Lower lobe of right lung (tissue), 2 donors: ENCODE measurements at places on chromosomes 16 and 17.

- peak overlapping the region; percentile 35 for H3K4me3 ChIP-seq
- no peaks in the 10 kb centered on the region for H3K36me3 ChIP-seq
- no peaks in the 10 kb centered on the region for H3K27me3 ChIP-seq
These were observed 8.2 kb upstream of the CIITA start for GRCh38 chr16:10868596-10869469.

GRCh38 chr17:9755083-9755482, 36.3 kb downstream of the DHRS7C start:
- H3K4me3 ChIP-seq = no peak overlapping the region
- H3K27ac ChIP-seq = no peak overlapping the region
- no peaks in the 10 kb centered on the region for H3K4me1 ChIP-seq

DNA sequence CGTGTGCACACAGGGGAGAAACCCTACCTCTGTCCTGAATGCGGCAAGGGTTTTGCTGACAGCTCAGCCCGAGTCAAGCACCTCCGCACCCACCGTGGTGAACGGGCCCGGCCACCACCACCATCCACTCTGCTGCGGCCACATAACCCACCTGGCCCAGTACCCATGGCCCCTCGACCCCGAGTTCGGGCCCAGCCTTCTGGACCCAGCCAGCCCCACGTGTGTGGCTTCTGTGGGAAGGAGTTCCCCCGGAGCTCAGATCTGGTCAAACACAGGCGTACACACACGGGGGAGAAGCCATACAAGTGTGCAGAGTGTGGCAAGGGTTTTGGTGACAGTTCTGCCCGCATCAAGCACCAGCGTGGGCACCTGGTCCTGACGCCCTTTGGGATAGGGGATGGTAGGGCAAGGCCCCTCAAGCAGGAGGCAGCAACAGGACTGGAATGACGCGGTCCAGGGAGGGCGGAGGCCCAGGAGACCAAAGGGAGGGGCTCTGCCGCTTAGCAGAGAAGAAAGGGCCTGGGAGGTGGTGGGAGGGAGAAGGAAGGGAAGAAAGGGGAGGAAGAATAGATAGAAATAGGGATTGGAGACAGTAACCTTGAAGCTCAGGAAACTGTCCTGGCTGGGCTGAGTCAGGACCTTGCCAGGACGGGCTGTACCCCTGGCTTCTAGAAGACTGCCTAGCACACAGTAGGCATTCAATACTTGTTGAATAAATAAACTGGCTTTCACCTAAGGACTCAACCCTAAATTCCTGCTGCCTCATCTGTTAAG, 3.6 kb downstream of the ZNF48 start:
- no peaks in the 10 kb centered on the region for H3K27me3 ChIP-seq
- peaks cover 47% of the 10 kb centered on the region for H3K4me1 ChIP-seq
- no peak overlapping the region for H3K4me3 ChIP-seq
- H3K27ac ChIP-seq = peak overlapping the region; percentile 80

DNA sequence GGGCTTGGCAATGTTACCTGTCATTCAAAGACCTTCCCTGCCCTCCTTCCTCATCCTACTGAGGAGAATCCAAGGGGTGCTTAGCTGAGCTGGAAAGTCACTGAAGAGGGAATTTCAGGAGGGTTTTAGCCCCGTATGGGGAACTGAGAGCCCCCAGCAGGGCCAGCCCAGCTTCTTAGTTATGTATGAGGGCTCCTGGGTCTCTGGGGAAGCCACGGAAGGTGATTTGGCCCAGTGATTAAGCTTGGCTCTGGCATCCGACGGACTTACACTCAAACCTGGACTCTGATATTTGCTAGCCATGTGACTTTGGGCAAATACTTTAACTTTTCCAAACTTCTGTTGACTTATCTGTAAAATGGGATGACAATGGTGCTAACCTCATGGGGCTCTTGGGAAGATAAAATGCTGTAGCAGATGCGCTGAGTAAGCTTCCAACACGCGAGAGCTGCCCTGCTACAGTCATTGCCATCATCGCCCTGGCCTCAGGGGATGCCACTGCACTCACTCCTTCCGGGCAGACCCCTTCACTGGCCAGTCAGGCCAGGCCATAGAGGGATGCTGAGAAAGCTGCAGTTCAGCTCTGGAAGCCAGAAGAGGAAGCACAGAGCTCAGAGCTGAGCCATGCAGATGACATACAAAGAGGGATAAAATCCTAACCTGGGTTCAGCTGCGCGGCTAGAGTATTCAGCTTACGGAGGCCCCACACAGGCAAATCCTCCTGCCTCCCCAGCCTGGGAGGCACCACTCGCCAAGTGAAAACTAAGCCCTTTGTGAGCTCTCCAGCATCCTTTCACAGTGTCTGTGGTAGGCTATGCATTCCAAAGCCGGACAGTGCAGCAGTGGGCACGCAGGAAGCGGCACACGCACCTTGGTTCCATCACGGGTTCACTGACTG, 44.9 kb upstream of the PIK3R6 start:
- H3K36me3 ChIP-seq = peaks cover 15% of the 10 kb centered on the region
- H3K27ac ChIP-seq = no peak overlapping the region
- no peak for DNase-seq
- no peak overlapping the region for H3K4me3 ChIP-seq
- peaks cover 19% of the 10 kb centered on the region for H3K27me3 ChIP-seq
- peaks cover 6% of the 10 kb centered on the region for H3K4me1 ChIP-seq

DNA sequence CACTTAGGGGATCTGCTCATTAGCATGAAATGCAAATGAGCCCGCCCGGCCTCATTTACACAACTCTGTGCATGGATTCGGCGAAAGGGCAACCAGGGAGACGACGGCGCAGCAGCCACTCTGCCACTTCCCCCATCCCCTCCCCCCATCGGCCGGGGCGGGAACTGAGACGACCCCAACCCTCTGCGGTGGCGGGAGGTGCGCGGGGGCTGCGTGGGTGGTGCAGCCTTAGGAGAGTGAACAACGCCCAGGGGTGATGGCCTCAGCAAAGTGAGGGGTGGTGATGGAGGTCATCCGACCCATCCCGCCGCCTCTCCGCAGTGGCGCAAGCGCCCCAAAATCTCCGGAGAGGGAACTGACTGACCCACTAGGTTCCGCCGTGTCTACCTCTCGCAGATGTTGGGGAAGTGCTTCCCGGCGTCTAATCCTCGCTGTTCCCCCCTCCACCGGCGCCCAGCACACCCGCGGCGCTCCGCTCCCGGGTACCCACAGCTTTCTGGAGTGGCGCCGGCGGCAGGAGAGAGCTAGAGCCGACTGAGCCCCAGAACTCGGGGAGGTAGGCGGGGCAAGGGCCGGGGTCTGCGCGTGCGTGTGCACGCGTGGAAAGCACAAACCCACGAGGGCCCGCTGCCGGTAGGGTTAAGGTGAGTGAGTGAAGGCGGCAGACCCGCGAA, 1.4 kb upstream of the CACNA1G start:
- peak; percentile 69 for DNase-seq
- no peak overlapping the region for H3K27ac ChIP-seq
- H3K27me3 ChIP-seq = peaks cover 60% of the 10 kb centered on the region
- peaks cover 7% of the 10 kb centered on the region for H3K36me3 ChIP-seq
- H3K4me3 ChIP-seq = peak overlapping the region; percentile 55

DNA sequence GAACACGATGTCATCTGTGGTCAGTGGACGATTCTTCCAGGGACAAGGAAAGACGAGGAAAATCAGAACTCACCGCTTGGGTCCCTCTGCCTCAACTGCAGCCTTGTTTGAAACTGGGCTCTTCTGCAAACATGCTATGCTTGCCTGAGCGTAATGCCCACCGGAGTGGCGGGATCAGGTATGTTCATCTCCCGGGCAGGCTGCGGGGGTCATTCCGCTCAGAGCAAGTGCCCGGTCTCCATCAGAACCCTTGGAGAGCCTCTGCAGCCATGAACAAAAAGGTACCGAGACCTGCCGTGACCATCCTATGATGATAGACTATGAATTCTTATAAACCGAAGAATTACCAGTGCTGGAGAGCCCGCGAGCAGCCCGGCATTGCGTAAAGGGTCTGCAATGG, 64.5 kb upstream of the DNAH17 start:
- H3K4me3 ChIP-seq = no peak overlapping the region
- no peaks in the 10 kb centered on the region for H3K36me3 ChIP-seq
- DNase-seq = no peak
- H3K27me3 ChIP-seq = no peaks in the 10 kb centered on the region

- H3K4me3 ChIP-seq = no peak overlapping the region
- H3K27me3 ChIP-seq = no peaks in the 10 kb centered on the region
- H3K27ac ChIP-seq = no peak overlapping the region
- DNase-seq = no peak
- H3K36me3 ChIP-seq = no peaks in the 10 kb centered on the region
These were observed 276.1 kb downstream of the SNX29 start for GRCh38 chr16:12252616-12253015.

DNA sequence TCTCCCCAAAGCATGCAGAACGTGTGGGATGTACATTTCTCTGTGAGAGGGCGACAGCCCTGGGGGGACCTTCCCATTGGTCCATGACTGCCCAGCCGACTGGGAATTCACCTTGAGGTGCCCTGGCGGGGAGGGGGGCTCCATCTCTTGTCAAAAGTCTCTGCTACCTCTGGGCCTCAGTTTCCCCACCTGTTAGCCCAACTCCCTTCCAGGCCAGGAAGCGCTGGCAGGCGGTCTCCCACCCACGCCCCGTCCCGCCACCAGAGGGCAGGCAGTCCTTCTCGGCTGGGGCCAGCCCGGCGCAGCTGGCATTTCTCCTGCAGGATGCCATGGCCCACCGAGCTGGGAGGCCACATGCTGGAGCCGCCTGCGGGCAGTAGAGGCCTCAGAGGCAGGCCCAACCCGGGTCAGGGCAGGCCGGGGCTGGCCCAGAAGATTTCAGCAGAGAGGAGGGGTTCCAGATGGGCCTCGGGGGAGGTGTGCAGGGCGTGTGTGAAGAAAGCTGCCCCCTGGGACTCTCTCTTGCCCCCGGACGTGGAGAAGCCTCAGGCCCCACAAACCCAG, 16.6 kb downstream of the CD7 start:
- no peaks in the 10 kb centered on the region for H3K36me3 ChIP-seq
- no peak overlapping the region for H3K27ac ChIP-seq
- no peak overlapping the region for H3K4me3 ChIP-seq
- H3K4me1 ChIP-seq = peaks cover 46% of the 10 kb centered on the region
- no peaks in the 10 kb centered on the region for H3K27me3 ChIP-seq
- peak; percentile 82 for DNase-seq

GRCh38 chr16:66895999-66896398, 15.7 kb downstream of the PDP2 start:
- H3K36me3 ChIP-seq = no peaks in the 10 kb centered on the region
- no peak overlapping the region for H3K4me3 ChIP-seq
- no peak for DNase-seq
- no peaks in the 10 kb centered on the region for H3K27me3 ChIP-seq

DNA sequence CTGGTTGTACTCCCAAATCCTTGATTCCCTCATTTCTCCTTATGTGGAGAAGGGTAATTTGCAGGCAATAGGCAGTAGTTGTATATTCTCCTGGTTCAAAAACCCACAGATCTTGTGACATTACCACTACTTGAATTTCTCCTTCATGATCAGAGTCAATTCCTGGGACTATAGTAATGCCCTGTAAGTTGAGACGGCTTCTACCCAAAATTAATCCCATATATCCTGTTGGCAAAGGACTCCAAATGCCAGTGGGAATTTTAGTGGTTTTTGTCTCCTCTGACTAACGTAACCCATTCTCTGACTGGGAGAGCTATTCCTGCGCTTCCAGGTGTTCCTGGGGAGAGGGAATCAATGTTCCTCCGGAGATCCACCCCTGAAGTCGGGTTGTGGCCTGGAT, 11.6 kb upstream of the ZNF689 start:
- H3K4me3 ChIP-seq = no peak overlapping the region
- DNase-seq = no peak
- no peak overlapping the region for H3K27ac ChIP-seq
- no peaks in the 10 kb centered on the region for H3K4me1 ChIP-seq
- H3K27me3 ChIP-seq = no peaks in the 10 kb centered on the region

DNA sequence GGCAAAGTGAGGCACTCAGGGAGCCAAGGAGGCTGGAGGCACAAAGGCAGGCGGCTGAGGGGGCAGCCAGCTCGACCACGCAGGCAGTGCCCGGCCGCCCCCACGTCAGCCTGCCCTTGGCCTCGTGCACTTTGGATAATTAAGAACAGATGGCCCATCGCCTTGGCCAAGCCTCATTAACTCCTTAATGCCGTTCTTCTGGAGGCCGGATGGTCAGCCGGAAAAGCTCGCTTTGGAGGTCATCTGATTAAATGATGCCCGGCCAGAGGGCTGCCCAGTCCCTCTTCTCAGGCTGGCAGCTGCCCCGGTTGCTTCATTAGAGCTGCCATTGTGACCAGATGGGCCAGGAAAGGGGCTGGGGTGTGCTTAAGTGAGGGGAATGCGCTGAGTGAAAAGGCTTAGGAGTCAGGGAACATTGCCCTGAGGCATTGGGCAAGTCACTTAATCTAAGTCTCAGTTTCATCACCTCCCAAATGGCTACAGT, 364.0 kb downstream of the NPIPA8 start:
- no peaks in the 10 kb centered on the region for H3K36me3 ChIP-seq
- H3K4me1 ChIP-seq = peaks cover 7% of the 10 kb centered on the region
- no peaks in the 10 kb centered on the region for H3K27me3 ChIP-seq
- peak overlapping the region; percentile 46 for H3K27ac ChIP-seq
- DNase-seq = no peak

DNA sequence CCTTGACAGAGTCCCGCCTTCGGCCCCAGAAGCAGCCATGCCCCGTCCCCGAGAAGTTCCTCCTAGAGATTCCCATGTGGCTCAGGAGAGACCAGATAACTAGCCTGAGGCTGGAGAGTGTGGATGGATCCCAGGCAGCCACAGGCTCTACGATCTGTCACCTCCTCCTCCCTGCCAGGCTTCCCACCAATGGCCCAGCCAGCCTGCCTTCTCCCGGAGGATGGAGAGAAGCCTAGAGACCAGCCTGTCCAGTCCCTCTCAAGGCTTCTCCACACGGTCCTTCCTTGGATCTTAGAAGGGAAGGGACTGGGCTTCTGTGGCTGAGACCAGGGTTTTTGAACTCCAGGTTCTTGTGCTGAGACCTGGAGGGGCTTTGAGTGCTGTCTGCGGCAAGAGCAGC, 1.6 kb upstream of the SMTNL2 start:
- peaks cover 46% of the 10 kb centered on the region for H3K27me3 ChIP-seq
- H3K4me1 ChIP-seq = peaks cover 8% of the 10 kb centered on the region
- no peaks in the 10 kb centered on the region for H3K36me3 ChIP-seq
- H3K4me3 ChIP-seq = no peak overlapping the region
- H3K27ac ChIP-seq = no peak overlapping the region
- no peak for DNase-seq

GRCh38 chr16:28910086-28911031, 14.7 kb downstream of the RABEP2 start:
- H3K27ac ChIP-seq = no peak overlapping the region
- H3K27me3 ChIP-seq = no peaks in the 10 kb centered on the region
- H3K4me3 ChIP-seq = no peak overlapping the region
- no peak for DNase-seq
- peaks cover 84% of the 10 kb centered on the region for H3K36me3 ChIP-seq

DNA sequence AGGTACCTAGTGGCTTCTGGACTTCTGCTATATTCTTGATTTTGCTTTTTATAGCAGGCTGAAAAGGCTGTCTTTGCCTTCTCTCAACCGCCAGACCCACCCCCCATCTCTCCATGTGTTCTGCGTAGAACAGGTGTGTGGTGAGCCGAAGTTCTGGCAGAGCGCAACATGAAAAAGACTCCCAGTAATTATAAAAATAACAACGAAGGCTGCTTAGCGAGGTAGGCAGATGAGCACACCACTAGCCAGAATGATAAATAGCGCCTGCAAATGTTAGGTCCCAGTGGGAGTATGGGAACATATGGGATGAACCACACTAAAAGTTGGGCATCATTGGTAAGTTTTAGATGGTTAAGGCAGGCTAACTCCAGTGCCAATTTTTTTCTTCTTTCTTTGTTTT, 14.0 kb upstream of the RBFOX1 start:
- no peaks in the 10 kb centered on the region for H3K27me3 ChIP-seq
- H3K36me3 ChIP-seq = no peaks in the 10 kb centered on the region
- H3K4me1 ChIP-seq = no peaks in the 10 kb centered on the region

- no peak overlapping the region for H3K4me3 ChIP-seq
- DNase-seq = no peak
- peaks cover 55% of the 10 kb centered on the region for H3K36me3 ChIP-seq
- no peak overlapping the region for H3K27ac ChIP-seq
- peaks cover 18% of the 10 kb centered on the region for H3K4me1 ChIP-seq
These were observed 126.4 kb upstream of the SMURF2 start for GRCh38 chr17:64788286-64789060.
